ENCODE measurements at places on chromosomes 11 and 22.

DNA sequence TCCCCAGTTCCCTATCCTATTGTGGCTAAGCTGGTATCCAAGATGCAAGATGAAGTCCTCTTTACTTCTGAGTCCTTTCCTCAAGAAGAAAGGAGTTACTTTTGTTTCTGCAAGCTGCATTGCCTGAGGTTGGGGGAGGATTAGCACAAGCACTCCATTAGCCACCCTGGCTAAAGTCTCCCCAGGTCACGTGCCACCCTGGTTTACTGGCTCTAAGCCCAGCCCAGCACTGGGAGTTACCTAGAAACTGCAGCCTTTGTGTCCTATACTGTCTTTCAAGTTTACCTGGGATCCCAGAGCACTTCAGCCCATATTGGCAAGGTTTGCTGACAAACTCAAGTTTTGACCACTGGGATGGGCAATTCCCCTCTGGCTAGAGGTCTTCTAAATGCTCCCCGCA lies 78.4 kb upstream of the DBX1 start:
- no peak for DNase-seq

DNA sequence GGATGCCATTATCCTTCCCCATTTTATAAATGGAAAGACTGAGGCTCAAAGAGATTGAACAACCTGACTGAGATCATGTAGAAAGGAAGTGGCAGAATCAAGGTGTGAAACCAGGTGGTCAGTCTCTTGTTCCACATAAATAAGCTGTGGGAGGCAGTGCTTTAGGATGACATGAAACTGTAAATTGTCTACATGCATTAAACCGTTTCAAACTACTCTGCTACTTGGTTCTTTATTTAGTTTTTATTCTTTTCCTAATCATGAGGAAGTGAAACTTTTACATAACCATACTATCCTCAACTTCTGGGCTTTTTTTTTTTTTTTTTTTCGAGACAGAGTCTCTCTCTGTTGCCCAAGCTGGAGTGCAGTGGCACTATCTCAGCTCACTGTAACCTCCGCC lies 34.9 kb downstream of the CADM1 start:
- no peak for DNase-seq

GRCh38 chr11:131839326-131839725 lies 468.9 kb downstream of the NTM start:
- no peak for DNase-seq

DNA sequence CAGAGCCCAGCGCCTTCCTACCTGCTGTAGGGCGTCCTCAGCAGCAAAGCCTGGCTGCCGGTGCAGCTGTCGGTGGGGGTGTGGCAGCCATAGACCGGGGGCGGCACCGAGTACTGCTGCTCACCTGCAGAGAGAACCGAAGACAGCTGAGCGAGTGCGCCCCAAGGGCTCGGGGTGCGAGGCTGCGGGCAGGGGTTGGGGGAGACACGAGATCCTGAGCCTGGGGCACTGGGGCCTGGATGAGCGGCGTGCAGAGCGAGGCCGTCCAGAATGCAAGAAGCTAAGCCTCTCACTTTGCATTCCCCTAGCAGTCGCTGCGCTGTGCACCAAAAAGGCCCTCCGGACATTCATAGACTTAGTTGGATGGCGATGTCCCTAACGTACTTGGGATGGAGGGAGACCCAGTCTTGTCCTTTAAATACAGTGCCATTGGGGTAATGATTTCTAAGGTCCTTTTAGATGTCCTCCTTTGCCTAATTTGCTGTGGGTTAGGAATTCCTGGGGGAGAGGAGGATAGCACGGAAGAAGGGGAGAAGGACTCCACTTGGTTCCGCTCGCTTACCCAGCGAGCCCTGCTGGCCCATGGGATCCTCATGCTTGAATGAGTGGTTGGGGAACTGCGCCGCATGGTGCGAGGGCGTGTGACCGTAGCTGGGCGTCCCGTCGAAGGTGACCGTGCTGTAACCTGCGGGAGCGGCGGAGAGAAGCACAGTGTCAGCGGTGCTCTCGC lies 7.2 kb downstream of the WT1 start:
- DNase-seq: no peak
